ENCODE measurements at places on chromosomes 5 and 9.

DNA sequence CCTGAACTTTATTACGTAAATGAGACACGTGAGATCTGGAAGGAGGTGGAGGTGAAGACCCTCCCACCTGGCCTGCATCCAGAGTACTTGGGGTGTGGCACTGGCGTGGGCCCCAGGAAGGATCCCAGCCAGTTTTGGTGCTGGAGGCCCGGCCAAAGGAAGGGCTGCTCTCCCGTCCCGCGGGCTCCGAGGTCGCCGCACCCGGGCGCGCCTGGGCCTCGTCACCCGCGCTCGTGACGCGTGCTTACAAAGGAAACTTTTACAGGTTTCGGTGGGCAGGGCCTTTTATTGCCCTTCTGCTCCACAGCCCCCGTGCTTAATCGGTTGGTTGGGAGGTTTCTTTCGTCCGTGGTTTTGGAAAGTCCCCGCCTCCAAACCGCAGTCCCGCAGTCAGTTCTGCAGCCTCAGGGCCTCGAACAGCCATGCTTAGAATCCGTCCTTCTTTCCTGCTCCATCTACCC, 29.2 kb downstream of the CDKN2A start:
- no peak for DNase-seq

DNA sequence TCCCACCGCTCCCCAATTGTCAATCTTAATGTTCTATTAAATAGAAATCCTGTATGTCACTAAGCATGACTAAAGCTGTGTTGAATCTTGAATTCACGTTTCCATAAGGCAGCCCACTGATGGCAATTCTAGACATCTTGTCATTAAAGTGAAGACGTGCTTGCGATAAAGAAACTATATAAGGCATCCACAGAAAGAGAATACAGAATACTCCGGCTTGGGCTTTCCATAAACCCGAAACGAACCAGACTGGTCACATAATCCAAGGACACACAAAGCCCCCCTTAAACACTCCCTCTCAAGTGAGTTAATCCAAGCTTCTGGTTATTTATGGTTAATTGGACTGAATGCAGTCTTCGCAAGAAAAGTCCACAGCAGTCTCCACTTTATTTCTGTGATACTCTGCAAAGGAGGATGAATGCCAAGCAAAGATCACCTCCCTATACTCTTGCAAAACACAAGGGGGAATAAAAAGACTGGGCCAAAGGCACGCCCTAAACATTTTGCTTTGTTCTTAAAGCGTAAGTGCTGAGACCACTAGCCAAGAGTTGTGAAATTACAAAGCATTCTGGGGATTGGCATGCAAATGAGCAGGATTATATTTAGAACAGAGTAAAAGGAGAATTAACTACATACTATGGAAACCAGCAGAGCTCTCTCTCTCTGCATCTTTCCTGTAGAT, 54.7 kb downstream of the DPYSL3 start:
- no peak for DNase-seq

- peak; percentile 31 for DNase-seq
Observed at GRCh38 chr5:122076669-122077365, 1.2 kb downstream of the LOX start.

GRCh38 chr5:150021491-150022157, 21.1 kb downstream of the HMGXB3 start:
- DNase-seq: no peak

GRCh38 chr9:93684161-93684765, 107.9 kb downstream of the PHF2 start:
- DNase-seq: no peak

DNA sequence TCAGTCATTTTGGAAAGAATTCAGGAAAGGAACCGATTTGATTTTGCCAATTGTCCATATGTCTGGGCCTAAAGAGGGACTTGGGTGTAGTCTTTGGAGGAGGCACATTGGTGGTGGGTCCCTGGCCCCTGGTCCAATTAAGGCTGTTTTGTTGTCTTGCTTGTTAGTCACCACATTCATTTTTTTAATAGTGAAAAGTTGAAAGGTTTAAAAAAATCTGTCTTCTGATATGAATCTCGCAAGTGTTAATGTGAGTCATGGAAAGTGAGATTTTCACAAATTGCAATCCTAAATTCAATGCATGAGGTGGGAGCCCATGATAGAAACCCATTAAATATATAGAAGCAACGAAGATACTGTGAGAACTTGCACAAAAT, 165.9 kb upstream of the OTULINL start:
- DNase-seq: no peak

- no peak for DNase-seq
Observed at GRCh38 chr9:63728287-63728686, 1556.7 kb downstream of the FOXD4L5 start.

GRCh38 chr5:129125819-129126218, 31.3 kb downstream of the ISOC1 start:
- DNase-seq: no peak

- DNase-seq: no peak
Observed at GRCh38 chr9:92001244-92001643, 51.2 kb upstream of the ROR2 start.

- no peak for DNase-seq
Observed at GRCh38 chr9:119268985-119269384, 100.2 kb downstream of the BRINP1 start.

DNA sequence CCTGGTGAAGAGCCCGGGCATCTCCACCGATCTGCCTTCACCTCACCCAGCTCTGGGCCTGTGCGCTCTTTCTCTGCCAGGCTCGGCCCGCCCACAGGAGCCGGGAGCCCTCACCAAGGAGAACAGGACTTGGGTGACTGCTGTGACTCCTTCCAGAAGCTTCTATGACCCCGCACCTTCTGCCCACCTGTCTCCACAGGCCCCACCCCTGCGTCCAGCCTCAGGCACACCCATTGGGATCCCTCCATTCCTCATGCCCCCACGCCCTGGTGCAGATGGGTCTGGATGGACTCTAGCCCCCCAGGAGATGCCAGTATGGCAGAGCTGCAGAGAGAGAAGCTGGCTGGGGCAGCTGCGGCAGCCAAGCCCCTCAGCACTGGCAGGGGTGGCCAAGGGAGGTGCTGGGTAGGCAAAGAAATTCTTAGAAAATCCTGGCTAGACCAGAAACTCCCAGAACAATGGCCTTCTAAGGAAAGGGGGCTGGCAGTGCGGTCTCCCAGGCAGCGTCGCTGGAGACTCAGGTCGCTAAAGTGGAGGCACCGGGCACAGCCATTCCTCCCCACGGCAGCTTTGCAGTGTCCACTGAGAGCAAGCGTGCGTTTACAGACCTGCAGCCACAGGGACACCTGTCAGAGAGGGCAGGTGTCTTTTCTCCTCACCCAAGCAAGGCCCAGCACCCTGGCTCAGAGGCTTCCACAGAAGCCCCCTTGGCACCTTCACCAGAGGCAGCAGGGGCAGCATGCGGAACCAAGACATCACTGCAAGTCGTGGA, 17.3 kb downstream of the LPCAT1 start:
- DNase-seq: no peak

DNA sequence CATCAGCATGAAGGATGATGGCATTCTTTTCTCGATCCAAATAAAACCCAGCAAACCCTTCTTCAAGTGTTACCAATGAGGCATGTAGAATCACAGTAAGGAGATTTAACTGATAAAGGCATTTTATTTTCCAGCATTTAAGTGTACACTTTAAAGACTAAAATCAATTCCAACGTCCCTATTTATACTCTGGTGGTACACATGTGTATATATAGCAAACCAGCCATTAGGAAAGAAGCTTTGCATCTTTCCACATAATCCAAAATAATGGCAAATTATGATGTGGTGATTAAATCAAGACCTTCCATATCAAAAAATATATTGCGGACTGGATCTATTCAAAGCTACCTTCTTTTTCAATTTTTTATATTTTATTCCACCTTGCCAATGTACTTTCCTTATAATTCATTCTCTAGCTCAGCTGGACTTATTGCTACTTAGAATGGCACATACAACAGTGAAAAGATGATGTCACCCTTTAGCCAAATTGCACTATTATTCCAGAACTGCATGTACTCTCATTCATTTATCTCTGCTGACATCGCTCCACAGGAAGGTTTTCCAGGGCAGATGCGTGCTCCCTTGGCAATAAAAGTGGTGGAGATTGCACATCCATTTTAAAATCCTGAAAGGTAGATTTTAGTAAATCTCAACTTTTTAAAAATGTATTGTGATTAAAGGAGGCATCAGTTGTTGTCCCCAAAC, 63.3 kb upstream of the SLC30A5 start:
- DNase-seq: peak; percentile 26

DNA sequence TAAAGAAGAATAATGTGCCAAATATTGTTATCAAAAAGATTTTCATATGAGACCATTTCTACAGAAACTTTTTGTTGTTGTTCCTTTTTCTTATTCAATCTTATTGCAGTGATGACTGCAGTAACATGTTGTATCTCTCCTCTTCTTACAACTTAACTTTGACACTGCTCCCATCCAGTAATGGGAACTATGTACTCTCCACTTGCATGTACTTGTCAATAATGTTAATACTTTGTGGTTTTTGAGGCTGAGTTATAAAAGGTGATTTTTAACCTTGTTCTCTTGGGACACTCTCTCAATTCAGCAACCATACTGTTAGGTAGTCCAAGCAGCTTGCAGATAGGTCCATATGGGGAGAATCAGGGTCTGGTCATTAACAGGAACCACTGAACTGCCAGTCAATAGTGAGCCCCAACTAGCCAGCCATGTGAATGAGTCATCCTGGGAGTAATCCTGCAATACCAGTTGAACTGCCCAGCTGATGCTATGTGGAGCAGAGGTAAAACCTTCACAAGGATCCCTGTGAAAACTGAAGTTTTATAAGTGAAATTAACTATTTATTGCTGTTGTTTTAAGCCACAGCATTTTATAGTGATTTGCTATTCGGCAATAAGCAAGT, 199.6 kb upstream of the DAB2 start:
- no peak for DNase-seq

GRCh38 chr5:141931694-141932093, 8.0 kb downstream of the DELE1 start:
- no peak for DNase-seq

DNA sequence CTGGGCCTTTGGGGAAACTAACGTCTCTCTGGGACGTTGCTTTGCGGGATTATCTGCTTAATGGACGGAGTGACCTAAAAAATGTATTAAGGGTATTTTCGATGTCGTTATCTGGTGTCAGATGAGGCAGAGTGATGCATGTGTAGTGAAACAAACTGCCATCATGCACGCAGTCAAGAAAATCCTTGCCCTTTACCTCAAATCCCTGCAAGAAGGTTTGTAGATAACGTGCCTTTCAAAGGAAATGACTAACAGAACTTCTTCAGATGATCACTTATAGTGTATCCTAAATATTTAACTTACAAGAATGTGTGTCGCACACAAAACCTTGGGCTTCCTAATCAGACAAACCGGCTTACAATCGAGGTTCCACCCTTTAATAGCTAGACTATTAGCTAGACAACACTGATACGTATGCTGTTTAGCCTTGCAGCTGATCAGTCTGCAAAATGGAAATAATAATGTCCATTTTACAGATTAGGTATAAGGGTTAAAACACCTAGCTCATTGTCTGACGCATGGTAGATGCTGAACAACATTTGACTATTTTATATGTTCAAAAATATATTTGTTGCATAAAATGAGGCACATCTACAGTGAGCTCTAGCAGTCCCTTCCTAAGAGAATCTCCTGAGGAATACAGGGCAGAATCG, 541 bp upstream of the TBCA start:
- DNase-seq: no peak

- no peak for DNase-seq
Observed at GRCh38 chr5:85663708-85664031, 954.1 kb upstream of the COX7C start.

DNA sequence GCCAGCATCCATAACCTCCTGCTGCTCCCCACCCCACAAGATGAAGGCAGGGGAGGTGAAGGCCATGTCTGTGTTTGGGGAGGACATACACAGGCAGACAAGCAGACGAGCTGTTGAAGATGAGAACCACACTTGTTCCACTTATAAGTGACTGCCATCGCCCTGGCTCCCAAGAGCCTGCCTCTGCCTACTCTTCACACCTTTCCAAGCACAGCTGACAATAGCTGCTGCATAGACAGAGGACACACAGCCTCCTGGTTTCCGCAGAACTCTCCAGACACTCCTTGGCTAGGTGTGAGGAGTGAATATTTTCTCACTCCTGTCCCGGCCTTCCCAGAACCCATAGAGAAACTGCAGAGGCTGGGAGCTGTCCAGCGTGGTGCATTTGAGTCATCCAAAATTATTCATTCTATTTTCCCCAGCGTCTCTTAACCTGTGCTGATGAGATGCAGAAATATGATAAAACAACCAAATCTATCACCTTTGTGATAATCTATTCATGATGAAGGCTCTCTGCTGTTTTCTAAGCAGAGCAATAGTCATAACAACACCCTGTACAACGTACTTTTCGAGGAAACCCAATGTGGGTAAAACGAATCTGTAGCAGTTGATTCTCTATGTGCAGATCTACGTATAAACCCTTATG, 24.7 kb downstream of the KLF9 start:
- DNase-seq: no peak

- DNase-seq: no peak
Observed at GRCh38 chr5:64722588-64722987, 32.3 kb downstream of the SHISAL2B start.

- no peak for DNase-seq
Observed at GRCh38 chr9:1100201-1100600, 50.0 kb downstream of the DMRT2 start.

DNA sequence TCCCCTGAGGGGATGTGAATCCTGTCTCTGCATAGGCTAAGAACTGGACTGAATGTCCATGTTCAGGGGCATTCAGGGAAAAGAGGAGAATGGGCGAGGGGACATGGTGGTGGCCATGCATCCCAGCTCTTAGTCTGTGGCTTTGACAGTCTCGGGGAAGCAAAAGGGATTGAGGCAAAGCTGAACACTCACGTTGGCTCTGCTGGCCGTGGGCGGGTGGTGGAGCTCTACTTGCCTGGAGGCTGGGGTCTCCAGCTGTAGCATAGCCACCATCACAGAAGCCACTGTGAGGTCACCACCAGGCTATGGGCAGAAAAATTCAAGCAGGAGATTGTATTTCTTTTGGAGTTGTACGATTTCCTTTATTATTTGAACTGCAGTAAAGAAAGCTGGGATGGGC, 4.1 kb downstream of the GARIN3 start:
- DNase-seq: no peak

- DNase-seq: no peak
Observed at GRCh38 chr9:106557996-106558667, 304.8 kb upstream of the ZNF462 start.

GRCh38 chr9:6426117-6426516, 13.1 kb downstream of the UHRF2 start:
- DNase-seq: no peak

DNA sequence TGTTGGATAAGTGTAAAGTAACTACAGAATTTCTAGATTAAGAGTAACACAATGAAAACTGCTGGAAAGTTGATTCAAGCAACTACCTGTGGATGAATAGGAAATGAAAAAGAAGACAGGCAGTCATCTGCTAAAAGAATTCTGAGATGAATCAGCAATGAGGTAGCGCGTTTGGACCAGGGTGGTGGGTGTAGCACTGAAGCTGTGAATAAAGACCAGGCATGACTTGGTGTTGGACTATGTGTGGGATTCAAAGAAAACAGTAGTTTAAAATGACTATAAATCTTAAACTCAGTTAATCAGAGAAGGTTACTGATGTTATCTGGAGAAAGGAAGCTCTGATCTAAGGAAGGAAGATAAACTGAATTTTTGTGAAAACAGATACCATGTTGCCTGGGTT, 159.8 kb downstream of the FBN2 start:
- no peak for DNase-seq

GRCh38 chr5:171757853-171758535, 27.6 kb upstream of the SMIM23 start:
- no peak for DNase-seq

GRCh38 chr9:134742822-134743535, 101.4 kb downstream of the COL5A1 start:
- DNase-seq: no peak
